Left forelimb (tissue), 1 donor: ENCODE measurements at places on chromosomes 3 and 15.

DNA sequence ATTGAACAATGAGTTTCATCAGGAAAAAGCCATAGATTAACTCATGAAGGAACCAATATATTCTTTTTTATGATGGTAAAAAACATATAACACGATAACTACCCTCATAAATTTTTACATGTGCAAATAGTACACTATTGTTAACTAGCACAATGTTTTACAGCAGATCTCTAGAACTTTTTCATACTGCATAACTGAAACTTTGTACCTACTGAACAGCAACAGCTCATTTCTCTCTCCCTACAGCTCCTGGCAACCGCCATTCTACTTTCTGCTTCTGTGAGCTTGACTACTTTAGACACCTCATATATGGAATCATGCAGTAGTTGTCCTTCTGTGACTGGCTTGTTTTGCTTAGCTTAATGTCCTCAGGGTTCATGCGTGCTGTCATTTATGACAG lies 235.4 kb downstream of the NFKBIZ start:
- DNase-seq, result no peak

- no peak for DNase-seq
Measured at GRCh38 chr3:158718490-158719170, 13.6 kb downstream of the RARRES1 start.

GRCh38 chr3:129106320-129106719 lies 15.3 kb downstream of the RAB43 start:
- no peak for DNase-seq

- DNase-seq, result no peak
Measured at GRCh38 chr3:130260918-130261317, 84.6 kb upstream of the COL6A5 start.

DNA sequence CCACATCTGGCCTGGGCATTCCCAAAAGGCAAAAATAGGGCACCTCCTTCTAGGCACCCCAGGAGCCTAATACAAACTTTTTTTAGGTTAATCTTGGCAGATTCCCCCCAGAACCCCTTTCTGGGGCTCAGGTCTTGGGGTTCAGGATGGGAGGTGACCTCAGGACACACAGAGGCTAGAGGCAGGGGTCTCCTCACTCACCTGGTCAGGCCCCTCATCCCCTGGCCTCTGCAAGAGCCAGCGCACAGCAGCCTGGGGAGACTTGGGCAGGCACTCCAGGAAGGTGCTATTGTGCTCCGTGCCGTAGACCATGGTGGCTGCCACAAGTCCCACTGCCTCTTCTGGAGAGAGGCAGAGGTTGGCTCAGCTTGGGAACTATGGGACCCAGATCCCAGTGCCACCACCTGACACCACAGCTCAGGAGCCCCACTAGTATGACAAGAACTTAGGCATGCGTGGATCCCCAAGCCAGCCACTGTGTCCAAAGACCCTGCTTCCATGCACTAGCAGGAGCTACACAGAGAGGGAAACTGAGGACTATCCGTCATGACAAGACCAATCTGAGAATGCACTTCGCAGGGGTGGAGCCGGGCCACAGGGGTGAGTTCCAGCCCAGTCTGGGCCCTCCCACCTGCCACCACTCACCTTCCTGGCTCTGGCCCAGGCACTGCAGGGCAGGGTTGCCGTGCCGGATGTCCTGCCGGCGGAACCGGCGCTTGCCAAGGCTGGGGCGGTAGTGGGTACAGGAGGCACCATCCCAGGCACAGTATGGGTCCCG lies 7.4 kb downstream of the SEMA3G start:
- no peak for DNase-seq

DNA sequence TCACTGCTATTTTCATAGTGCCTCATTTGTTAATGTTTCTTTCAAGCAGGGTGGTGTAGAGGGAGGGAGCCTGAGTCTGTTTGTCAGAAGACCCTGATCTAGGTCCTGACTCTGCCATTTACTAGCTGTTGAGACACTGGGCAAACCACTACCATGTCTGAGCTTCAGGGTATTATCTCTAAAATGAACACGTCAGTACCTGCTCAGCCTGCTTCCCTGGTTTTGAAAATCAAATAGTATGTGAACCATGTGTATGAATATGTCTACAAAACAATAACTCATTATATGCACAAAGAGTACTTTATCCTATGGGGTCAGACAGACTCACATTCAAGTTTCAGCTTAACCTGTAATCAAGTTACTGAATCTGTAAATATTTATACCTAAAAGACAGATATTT lies 25.1 kb downstream of the SYNPR start:
- no peak for DNase-seq

DNA sequence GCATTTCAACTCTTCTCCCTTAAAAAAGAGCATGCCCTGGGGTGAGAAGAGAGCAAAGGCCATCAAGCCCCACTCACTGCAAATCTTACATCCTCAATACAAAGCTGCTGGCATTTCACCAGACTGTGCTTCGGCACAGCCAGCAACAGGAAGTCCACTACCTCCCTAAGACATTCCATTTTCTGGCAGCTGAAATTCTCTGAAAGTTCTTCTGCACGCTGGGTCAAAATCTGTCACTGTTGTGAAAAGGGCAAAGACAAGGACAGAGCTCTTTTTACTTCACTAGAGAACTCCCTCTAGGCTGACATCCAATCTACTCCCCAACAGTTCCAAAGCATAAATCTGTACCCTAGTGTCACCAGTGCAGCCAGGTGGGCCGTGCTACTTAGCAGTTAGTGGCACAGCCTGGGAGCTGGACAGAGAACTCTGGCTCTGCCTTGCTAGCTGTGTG lies 6.3 kb downstream of the MTMR10 start:
- DNase-seq, result no peak

DNA sequence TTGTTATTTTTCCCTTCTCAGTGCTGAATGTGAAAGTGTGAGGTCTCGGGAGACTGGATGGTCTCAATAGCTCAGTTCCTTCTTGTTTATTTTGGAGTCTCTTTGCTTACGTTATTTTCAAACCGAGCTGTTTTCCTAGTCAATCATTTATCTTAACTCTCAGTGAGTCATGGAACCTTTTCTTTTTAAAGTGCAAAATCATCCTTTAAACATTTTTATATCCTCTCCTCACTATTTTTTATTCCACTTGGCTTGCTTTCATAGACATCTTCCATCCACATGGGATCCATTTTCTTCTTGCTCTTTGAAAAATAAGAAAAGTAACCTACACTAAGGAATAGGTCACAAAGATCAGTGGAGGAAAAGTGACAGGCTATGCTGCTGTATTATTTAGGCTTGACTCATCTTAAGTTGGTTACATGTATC lies 497.8 kb downstream of the NAALADL2 start:
- DNase-seq, result no peak
